ENCODE measurements at places on chromosomes 2 and 18.
A peak's percentile ranks its signal among the peaks of the same experiment; 100 is the strongest.

DNA sequence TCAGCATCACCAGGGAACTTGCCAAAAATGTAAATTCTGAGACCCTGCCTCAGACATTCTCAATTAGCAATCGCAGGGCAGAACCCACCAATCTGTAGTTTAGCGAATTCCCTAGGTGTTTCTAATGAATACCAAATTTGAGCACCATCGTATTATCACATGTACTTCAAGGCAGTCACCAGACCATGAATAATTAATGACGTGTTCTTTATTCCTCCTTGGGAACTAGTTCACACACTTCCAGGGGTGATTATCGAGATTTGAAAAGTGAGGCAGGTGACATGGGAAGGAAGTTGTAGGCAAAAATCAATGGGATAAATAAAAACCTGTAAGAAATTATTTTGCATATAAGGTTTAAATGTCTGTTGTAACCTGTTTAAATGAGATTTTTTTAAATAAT is 102.5 kb upstream of the CRIM1 start:
- DNase-seq = no peak

- no peak for DNase-seq
Measured at GRCh38 chr18:49725809-49726674, 87.3 kb downstream of the ACAA2 start.

GRCh38 chr2:238974501-238975166 is 126.7 kb downstream of the TWIST2 start:
- DNase-seq = no peak

DNA sequence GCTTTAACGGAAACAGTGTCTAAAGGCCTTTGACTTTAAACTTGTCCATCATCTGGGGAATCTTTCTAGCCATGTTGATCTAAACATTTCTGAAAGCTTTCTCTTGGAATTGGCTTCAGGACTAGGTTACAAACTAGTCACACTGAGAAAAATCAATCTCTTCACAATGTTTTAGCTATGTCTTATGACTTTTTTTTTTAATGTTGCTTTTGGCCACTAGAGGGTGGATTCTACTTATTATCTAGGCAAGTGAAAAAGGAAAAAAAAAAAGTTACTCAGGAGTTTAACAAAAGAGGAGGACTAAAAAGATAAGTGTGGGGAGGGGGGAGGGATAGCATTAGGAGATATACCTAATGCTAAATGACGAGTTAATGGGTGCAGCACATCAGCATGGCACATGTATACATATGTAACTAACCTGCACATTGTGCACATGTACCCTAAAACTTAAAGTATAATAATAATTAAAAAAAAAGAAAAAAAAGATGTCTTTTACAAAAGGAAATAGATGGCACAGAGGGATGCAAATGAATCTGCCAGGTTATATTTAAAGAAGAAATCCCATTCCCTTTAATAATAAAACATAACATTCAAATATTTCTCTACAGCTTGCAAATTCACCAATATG is 160.4 kb upstream of the PID1 start:
- no peak for DNase-seq

DNA sequence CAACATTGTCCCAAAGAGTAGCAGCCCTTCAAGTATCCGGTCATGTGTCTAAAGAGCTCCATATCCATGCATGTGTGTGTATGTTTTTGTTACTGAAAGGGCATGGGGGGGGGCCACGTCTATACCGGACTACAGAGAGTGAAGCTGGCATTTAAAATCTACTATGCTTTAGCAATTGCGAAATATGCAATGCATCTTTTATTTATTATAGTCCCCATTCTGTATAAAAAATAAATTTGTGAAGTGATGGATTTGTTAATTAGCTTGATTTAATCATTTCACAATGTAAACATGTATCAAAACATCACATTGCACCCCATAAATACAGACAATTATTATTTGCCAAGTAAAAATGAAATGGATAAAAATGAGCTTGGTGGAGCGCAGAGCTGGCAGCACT is 149.4 kb upstream of the ID2 start:
- DNase-seq = no peak

- DNase-seq = no peak
Measured at GRCh38 chr2:226581004-226581403, 218.6 kb downstream of the IRS1 start.

GRCh38 chr2:145228506-145228905 is 708.6 kb upstream of the ZEB2 start:
- no peak for DNase-seq

- DNase-seq = no peak
Measured at GRCh38 chr2:176076796-176077195, 7.0 kb downstream of the EVX2 start.

- no peak for DNase-seq
Measured at GRCh38 chr18:64027931-64028695, 58.2 kb downstream of the SERPINB8 start.

- DNase-seq = no peak
Measured at GRCh38 chr2:177708660-177709444, 316.3 kb downstream of the AGPS start.

- no peak for DNase-seq
Measured at GRCh38 chr2:11820650-11821049, 74.2 kb downstream of the LPIN1 start.

DNA sequence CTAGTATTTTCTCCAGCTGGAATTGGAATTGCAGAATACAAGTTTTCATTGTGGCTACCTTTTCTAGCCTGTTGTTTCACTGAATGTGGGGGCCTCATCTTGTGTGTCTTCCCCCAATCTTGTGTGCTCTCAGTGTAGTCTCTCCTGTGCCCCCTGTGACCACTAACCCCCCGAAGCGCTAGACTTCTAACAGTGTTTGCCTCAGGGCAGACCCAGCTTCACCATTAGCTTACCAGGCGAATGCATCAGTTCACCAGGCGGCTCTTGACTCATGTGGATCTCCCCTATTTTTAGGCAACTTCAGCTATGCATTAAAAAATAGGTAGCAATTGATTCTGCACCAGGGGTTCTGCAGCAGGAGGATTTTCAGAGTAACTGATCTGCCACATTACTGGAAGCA is 376.2 kb upstream of the MEIS1 start:
- no peak for DNase-seq

DNA sequence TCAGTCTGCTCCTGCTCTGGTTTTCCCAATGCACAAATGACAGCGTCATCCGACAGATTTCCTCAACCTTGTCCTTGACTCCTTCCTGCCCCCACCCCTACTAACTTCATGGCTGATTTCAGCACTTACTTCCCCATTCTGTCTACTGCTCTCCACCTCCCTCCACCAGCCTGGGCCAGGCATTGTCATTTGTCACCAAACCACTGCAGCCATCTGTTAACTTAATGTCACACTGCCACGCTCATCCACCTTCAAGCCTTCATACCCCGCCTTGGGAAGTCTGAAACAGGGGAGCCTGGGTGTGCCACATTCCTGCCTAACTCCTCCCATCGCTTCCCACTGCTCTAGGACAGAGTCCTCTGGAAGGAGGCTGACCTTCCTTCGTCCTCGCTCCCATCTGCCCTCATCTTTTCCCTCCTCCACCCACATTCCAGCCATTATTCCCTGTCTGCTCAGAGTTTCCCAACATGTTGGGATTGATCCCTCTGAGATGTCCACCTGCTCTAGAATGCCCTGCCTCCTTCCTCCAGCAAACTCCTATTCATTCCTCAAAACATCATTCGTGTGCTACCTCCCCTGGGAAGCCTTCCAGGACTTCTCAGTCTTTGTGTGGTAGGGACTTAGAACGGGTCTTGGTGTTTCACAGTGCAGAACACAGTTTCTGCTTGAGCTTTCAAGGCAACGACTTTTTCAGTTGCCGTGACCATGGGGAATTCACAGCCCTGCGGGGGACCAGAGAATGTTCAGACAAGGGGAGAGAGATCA is 42.2 kb upstream of the SMAD7 start:
- DNase-seq = no peak

DNA sequence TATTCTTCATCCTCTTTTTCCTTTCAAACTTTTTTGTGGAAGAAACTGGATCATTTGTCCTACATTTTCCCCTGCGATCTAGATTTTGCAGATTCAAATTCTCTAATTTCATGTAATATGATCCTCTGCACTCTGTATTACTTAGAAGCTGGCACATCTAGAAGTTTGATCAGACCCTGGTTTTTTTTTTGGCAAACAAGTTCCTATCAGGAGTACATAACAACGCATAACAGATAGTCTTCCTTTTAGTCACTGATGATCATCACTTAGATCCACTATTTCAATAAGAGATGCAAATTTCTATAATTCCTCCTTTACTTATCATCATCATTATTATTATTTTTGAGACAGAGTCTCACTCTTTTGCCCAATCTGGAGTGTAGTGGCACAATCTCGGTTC is 117.1 kb downstream of the CDH2 start:
- DNase-seq = no peak

DNA sequence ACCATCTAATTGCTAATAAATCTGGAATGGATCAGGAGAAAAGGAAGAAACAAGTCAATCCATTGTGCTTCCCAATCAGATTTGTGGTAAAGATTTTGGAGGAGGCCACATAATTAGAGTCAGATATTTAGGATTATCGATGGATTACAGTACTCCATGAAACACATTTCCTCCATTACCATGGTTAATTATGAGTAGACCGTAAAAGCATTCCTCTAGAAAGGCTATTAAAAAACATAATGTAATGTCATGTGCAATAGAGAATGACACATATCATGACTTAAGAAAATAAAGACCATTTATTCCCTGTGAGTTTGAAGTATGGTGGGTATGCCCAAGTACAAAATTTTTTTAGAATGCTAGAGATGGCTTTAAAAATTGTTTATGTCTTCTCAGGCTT is 96.1 kb downstream of the ITGA4 start:
- DNase-seq = no peak

DNA sequence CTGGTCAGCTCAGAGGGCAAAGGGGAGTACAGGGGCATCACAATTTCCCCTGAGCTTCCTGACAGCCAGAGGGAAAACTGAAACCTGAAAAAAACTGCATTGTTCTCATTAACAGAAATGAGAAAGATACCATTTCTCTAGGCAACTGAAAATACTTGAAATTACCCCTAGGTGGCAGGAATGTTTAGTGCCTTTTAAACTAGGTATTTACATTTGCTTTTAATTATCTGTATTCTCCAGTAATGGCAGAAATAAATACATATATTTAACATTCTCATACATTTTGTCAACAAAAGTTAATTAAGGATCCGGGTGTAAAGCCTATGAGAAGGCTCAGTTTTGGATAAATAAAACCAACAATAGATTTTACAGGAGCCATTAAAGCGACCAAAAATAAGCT is 34.5 kb downstream of the RPL31 start:
- DNase-seq = no peak

DNA sequence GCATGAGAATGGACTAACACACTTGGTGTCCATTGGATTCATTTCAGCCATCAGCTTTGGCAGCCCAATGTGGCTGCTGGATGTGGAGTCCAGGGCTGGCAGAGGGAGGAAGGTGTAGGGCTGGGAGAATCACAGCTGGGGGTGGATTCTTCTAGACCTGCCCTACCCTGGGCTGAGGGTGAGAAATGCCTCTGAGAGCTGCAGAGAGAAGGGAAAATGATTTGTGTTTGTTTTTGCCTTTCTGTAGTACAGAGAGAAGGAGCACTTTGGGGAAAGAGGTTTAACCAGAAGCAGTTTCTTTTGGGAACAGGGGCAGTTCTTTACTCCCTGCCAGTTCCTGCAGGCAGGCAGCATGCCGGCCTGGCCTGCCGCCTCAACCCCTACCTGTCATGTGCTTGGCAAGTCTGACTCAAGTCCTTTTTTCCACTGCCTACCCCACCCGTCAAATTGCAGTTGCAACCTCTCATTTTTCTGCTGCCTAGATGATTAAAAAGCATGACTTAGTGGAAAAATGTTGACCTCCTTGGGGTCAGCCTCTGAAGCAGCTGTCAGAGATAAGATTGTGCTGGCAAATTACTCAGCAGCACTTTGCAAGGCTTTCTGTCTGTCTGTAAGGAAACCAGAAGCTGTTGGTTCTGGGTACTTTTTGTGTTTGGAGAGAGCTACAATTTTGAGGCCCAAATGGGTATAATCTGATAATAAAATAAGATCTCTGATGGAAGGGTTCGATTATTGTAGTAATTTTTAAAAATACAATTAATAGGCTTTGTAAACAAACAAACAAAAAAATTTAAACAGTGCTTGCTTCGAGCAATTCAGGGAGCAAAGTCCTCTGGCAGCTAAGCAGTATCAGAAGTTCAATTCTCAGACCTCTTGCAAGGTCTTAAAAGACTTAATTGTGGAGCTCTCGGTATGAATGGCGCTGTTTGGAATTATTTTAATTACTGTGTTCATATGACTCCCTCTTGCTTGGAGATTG is 21.7 kb downstream of the LBH start:
- peak; percentile 27 for DNase-seq

DNA sequence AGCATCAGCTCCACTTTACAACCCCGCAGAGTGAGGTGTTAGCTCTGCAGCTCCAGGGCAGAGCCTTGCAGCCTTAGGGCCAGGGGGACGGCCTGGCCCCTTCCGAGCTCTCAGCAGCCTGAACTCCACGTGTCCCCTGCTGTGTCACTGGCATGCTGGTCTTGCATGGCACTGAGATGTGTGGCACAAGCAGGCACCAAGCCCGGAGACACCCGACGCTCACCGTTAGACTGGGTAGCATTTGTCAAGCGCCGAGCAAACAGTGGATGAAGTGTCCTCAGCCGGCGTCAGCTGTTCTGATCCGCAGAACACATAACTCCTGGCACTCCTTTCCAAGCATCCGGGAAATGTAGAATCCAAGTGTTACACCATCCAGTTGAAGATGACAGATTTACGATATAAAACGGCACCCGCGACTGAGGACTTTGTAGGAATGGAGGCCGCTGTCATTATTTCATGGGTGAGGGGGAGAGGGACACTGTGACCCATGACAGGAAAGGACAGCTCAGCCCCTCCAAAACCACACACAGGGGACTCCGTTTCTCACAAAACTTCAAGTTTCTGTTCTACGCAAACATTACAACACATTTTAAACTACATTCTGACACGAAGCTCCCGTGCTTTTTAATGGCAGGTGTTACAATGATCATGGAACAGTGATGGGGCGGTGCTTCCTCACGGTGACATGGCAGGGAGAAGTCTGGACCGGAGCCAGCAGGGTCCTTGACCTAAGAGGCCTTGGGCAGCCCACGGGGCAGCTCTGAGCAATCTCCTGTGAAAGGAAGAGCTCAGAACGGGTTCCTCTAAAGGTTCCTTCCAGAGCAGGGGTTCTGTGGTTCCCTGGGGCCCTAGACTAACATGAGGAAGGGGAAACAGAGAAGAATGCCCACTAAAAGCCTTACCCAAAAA is 89.4 kb downstream of the HDAC4 start:
- no peak for DNase-seq

DNA sequence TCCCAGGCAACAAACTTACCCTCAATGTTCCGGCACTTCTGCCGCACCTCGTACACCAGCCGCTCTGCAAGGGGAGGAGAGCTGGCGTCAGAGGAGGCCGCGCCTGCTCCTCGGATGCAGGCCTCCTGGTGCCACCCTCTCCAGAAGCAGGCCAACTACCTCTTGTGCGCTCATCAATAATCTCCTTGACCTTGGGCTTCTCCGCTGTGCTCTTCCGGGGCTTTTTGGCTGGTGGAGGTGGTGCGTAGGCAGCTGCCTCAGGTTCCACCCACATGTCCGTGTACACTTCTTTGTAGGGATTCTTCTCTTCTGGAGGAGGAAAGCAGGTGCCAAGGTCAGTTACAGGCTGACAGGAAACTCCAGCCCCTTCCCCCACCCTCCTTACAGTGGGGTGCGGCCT is 77.6 kb upstream of the POMC start:
- DNase-seq = no peak

- DNase-seq = no peak
Measured at GRCh38 chr18:53784253-53784652, 440.2 kb downstream of the MBD2 start.
